EL (cell line): ENCODE measurements at places on chromosomes 6 and 20.

- peak; percentile 53 for DNase-seq
Measured at GRCh38 chr6:1390946-1391799, 1.8 kb downstream of the FOXF2 start.

- no peak for DNase-seq
Measured at GRCh38 chr6:91366781-91367180, 779.9 kb upstream of the MAP3K7 start.

GRCh38 chr6:20338156-20338555 is 63.5 kb upstream of the E2F3 start:
- DNase-seq, result peak; percentile 25

- no peak for DNase-seq
Measured at GRCh38 chr6:67141005-67141404, 1434.0 kb upstream of the EYS start.

GRCh38 chr6:14278446-14278845 is 160.9 kb downstream of the CD83 start:
- no peak for DNase-seq

DNA sequence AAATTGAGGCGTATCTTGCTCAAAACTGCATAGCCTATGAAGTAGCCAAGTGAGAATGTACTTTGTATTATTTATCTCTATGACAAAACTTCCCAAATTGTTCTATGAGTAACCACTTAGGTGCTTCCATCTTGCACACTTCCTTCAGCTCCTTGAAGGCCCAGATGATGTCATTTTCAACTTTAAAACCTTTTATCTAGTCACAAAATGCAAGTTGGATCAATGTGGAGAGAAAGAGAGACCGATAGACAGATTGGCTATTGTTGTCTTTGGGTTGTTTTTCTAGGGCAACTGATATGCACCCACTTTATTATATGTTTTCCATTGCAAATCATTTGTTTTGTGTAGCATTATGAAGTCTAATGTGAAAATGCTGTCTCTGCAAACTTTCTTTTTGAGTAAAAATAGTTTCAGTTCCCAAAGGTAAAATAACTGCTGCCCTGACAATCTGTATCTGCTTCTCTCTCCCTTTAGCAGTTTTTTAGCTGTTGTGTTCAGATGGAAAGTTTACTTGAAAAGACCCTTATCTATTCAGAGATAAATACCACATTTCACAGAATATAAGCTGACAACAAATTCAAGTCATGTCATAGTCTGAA is 73.7 kb upstream of the CITED2 start:
- peak; percentile 27 for DNase-seq

GRCh38 chr6:43621078-43621835 is 7.8 kb downstream of the GTPBP2 start:
- DNase-seq, result no peak

GRCh38 chr6:150687508-150687907 is 87.8 kb downstream of the PLEKHG1 start:
- DNase-seq, result no peak

GRCh38 chr6:14458669-14459266 is 341.2 kb downstream of the CD83 start:
- peak; percentile 81 for DNase-seq

- no peak for DNase-seq
Measured at GRCh38 chr6:2230659-2231277, 14.6 kb downstream of the GMDS start.

DNA sequence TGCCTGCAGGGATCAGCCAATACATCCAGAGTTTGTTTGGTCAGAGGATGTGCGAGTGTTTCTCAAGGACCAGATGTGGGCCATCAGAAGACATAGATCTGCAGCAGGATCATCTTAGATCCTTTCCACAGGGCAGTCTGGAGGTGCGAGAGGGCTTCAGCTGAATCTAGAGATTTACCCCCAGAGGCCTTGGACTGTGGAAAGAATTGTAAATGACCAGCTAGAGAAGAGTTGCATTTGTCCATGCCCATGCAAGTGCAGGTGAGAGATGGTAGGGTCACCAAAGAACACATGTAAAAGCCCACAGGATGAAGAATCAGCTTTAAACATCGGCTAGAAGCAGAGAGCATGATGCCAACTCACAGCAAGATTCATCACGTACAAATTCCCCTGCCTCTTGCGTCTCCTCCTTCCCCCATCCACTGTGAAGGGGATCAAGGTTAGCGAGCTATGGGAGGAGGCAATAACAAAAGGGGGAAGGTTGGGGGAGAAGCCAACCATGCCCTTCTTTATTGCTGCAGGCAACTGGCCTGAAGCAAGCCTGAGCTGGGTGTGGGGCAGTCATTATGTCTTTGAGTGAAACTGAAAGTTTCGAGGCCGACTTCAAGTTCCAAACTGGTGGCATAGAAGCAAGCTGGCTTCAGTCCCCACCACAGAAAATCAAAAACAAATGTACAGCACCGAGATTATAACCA is 83.5 kb downstream of the SCML4 start:
- peak; percentile 9 for DNase-seq

GRCh38 chr6:3137057-3137777 is 18.7 kb downstream of the BPHL start:
- DNase-seq, result peak; percentile 43

GRCh38 chr6:14200047-14200446 is 82.5 kb downstream of the CD83 start:
- DNase-seq, result peak; percentile 37

DNA sequence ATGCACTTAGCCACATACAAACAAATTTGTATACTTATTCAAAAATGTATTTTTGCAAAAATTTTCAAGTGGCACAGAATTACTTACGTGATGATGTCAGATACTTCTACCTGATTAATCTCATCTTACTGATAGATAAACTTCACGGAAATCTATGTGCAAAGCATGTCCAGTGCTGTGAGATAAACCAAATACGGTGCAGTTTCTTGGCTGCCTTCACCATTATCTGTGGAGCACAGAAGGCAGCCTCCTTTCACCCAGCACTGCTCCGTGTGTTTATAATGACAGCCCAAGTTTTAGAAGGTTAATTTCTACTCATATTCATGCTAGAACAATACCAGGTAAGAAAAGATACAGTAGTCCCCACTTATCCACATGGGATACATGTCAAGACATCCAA is 59.0 kb upstream of the PDE10A start:
- no peak for DNase-seq

DNA sequence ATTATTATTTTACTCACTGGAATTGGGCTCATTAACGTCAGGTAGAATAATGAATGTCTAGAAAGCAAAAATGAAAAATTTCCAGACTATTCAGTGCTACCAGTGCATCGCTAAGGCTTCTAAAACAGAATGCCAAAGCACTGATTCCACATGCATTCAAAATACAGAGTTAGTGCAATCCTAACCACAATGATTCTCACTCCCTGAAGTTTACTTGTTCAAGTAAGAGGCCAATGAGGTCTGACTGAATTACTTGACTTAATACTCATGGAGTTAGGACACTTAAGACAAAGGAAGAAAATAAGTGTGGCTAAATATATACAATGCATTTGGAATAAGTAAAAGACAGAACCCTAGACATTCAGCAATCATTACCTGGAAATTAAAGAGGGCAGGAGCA is 220.5 kb downstream of the PKHD1 start:
- no peak for DNase-seq

GRCh38 chr20:53809217-53809616 is 215.6 kb upstream of the ZNF217 start:
- no peak for DNase-seq

DNA sequence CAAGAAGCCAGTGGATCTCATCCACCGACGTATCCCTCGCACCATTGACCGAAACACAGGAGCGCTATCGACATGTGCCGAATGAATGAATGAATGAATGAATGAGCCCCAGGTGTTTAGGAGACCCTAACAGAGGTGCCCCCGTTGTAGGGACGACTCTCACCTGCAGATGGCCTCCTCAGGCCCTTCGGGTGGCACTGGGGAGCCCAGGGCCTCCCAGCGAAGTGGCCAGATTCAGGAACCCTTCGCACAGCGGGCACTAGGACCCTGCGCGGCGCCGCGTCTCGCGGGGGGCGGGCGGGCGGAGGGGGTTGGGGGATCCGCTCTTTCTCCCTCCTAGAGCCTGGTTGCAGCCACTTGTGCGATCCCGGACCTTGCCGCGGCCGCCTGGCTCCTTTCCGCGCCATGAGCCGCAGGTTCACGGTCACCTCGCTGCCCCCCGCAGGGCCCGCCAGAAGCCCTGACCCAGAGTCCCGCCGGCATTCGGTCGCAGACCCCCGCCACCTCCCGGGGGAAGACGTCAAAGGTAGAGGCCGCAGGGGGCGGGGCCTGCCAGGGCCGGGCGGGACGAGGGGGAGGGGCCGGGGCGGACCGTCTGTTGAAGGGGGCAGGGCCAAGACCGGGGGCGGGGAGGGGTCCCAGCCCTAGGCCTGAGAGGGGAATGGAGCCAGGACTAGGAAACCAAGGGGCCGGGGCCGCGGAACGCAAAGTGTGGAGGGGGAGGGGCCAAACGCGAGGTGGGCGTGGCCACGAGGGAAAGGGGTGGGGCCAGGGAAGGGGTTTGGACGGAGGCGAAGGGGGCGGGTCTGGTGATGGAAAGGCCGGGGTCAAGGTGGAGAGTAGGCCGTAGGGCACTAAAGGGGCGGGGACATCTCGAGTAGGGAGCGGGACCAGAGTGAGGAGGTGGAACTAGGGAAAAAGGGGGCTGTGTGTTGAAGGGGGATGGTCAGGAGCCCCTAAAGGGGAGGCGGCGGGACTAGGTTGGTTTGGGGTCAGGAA is 7.4 kb upstream of the SLC12A5 start:
- DNase-seq, result peak; percentile 36

- no peak for DNase-seq
Measured at GRCh38 chr20:57040466-57040865, 226.0 kb downstream of the BMP7 start.

GRCh38 chr20:10877342-10877741 is 203.5 kb upstream of the JAG1 start:
- DNase-seq, result no peak

DNA sequence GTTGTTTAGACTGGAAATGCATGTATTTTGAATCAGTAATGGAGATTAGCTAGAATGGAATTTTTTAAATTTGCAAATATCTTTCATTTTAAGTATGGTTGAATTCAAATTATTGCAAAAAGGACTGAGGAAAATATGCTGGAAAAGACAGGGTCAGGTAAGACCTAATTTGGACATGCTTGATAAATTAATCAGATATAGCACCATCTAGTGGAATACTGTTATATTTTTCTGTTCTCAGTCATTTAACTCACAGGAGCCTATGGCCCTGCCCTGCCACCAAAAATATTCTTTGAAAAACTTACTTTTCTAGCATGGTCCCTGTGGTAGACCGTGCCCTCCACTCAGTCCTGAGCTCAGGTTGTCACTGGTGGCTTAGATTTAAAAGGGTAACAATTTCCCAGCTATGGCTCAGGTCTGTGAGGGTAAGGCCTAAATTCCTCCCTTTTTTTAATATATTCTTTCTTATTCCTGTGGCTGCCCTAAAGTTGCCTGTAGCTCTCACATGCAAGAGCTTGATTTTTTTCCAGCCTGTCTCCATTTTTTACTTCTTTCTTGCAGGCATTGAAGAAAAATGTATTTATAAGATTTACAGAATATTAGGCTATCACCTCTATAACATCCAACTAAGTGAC is 25.3 kb upstream of the KIAA1586 start:
- peak; percentile 53 for DNase-seq

DNA sequence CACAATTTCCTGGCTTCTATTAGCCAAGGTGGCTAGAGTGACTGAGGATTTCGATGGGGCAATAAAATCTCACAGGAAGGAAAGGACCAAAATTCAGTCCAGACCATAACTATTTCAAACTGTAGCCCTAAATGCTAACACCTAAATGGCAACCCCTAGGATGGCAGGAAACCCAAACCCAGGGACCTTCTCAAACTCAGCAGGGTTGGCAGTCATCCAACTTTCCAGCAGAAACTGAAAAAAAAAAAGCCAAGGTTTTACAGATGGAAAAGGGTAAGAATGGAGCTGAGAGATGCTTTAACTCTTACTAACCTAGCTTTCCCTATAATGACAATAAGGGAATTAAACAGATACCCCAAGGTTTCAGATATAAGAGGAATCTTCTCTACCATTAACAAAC is 10.5 kb downstream of the IBTK start:
- peak; percentile 27 for DNase-seq

- DNase-seq, result no peak
Measured at GRCh38 chr6:87993356-87993755, 54.3 kb upstream of the SPACA1 start.

DNA sequence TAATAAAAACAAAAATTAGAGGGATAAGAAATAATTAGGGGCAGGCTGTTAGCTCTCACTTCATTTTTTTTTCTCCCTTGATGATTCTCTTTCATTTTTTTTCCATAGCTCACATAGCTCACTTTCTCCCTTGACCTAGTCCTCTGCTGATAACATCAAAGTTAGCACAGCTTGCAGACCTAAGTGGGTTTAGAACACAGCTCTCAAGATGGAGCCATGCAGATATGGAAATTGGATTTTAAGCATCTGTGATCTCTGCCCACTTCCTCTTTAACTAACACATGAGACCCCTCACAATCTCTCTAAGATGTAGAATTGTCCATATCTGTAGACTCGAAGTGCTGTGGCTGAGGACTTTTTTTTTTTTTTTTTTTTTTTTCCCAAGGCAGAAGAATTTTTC is 257.1 kb downstream of the SOX4 start:
- DNase-seq, result no peak

DNA sequence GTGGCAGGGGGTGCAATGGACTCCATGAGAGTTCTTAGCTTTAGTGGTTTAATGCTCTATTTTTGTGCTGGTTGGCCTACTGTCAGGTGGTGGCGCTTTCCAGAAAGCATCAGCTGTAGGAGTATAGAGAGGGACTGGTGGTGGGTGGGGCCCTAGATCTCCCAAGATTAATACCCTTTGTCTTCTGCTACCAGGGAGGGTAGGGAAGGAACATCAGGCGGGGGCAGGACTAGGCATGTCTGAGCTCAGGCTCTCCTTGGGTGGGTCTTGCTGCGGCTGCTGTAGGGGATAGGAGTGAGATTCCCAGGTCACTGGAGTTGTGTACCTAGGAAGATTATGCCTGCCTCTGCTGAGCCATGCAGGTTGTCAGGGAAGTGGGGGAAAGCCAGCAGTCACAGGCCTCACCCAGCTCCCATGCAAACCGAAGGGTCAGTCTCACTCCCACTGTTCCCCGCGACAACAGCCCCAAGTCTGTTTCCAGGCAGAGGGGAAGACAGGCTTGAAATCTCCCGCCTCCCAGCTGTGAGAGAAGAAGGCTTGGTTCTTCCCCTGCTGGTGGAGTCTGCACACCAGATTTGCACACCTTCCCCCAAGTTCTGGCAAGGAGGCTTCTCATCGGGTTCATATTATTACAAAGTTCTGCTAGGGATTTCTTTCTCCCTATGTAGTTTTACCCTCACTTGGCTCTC is 46.7 kb upstream of the PKIB start:
- no peak for DNase-seq

- no peak for DNase-seq
Measured at GRCh38 chr20:40016392-40016791, 672.6 kb downstream of the MAFB start.

DNA sequence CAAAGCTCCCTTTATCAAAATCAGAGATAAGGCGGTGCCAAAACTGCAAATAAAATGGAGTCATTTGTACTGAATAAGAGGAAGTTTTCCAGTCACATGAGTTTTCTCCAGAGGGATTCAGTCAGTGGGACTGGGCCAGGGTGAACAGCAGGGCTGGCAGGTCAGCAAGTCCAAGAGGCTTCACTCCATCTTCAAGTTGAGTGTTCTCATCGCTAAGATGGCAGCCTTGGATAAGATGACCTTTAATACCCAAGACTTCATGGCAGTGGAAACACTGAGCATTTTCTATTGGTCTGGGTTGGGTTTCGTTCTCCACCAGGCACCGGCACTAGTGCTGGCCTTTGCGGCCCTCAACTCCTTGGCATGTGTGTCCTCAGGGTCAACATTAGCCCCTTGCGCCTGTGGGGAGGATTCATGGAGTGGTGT is 29.3 kb upstream of the IGF2R start:
- no peak for DNase-seq
